NCI-H82 (cell line): ENCODE measurements at places on chromosomes 2 and 18.

- DNase-seq: peak; percentile 100
Observed at GRCh38 chr2:181554061-181554830, 97.1 kb downstream of the ITGA4 start.

GRCh38 chr18:57040175-57040574, 106.7 kb upstream of the BOD1L2 start:
- no peak for DNase-seq

- no peak for DNase-seq
Observed at GRCh38 chr2:102508863-102509262, 35.8 kb downstream of the SLC9A4 start.

- DNase-seq: no peak
Observed at GRCh38 chr2:29449499-29449898, 334.3 kb downstream of the CLIP4 start.

DNA sequence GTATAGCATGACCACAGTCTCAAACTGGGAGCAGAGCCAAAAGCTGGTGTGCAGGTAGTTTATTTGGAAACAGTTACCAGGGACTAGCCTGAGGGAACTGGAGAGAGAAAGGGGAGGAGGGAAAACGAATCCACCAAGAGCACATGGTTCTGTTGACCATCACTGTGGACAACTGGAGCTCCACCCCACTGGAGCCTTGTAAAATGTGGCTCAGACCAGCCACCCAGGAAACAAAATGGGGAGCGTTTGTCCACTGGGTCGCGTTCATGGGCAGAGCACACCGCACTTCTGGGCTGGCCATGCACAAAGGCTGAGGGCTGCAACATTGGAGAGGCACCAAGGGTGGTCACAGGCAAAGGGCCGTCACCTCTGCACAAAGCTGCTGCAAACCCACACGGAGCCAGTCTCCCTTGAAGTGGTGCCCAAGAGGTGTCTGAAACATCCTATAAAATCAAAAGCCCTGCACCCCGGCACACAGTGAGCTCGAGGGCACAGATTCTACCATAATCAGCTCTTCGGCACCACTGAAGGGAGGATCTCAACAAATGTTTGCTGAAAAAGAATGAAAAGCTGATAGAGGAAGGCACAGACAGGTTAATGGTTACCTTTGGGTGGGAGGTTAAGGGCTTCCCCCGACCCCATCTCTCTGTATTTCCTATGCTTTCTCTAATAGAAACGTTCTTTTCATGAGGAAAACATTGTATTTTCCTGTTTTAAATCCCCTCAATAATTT, 192.9 kb downstream of the INHBB start:
- no peak for DNase-seq

- no peak for DNase-seq
Observed at GRCh38 chr2:151205571-151205970, 56.1 kb downstream of the RBM43 start.

DNA sequence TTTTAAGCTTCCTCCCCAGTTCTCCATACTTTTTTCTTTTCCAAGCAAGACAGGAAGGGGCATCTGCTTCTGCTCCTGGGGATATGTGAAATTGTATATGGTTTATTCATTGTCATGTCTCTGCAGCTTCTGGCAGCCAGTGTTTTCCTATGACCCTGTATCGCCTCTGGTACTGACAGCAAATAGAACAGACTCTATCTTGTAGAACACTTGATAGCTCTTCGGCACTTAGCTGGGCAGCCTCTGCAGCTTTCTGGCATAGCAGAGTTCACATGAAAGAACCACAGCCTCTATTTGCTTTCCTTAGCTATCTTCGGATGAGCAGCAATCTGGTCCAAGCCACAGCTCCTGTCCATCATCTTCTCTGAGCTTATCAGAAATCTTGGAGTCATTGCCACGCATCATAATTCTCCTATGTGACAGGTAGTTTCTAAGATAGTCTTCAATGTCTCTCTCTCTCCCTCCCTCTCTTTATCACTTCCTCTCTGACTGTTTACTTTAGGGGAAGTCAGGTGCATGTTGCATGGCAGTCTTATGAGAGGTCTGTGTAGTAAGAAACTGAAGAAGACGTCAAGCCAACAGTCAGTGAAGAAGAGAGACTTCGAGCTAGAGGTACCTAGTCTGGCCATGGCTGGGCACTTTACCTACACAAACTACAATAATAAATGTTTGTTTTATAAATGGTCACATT, 627.7 kb upstream of the CDH2 start:
- no peak for DNase-seq

DNA sequence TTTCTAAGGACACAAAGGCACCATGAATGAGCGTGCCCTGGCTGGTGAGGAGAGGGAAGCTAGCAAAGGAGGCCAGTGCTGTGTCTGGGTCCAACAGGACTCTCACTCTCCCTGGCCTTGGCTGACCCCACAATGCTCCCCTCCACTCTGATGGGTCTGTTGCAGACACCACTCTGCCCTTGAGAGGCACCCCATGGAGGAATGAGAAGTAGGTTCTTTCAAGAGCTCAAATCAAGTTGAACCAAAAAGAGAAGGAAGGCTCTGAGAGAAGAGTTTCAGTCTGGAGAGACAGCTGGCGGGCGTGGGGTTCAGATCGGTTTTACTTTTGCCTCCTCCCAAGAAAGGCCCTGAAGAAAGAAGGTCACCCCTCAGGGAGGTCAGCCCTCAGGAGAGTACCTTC, 18.4 kb downstream of the TMEM247 start:
- no peak for DNase-seq

DNA sequence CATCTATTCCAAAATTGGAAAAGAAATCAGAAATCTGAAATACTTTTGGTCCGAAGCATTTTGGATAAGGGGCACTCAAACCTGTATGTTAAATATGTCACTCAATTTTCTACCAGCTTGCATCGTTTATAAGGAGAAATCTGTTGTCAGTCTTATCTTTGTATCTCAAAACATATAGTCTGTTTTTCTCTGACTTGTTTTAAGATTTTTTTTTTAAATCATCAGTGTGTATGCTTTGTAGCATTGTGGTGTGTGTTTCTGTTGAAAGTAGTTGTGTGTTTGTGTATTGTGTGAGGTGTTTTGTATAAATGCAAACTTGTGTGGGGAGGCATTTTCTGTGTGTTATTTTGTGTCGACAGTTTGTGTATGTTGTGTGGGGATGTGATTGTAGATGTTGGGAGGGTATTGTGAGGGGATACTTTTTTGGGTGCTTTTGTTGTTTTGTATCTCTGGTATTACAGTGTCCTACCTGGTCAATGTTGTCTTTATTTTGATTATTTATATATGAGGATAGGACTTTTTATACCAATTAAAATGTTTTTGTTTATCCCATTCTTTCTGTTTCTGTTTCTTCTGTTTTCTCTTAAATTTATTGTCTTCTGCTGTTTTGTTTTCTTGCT, 30.9 kb downstream of the SMCHD1 start:
- no peak for DNase-seq
